ENCODE measurements at places on chromosomes 4 and X.

- peak overlapping the region; percentile 83 for H3K27ac ChIP-seq
- no peak overlapping the region for H3K4me3 ChIP-seq
- H3K27me3 ChIP-seq, result peaks cover 3% of the 10 kb centered on the region
- H3K36me3 ChIP-seq, result no peaks in the 10 kb centered on the region
- DNase-seq, result peak; percentile 81
Observed at GRCh38 chr4:10161840-10162239, 45.2 kb upstream of the WDR1 start.

- no peaks in the 10 kb centered on the region for H3K27me3 ChIP-seq
- H3K27ac ChIP-seq, result no peak overlapping the region
- no peak overlapping the region for H3K4me3 ChIP-seq
- H3K4me1 ChIP-seq, result no peaks in the 10 kb centered on the region
- H3K36me3 ChIP-seq, result no peaks in the 10 kb centered on the region
Observed at GRCh38 chr4:124997991-124998390, 285.5 kb upstream of the ANKRD50 start.

GRCh38 chrX:21723814-21724213, 34.1 kb downstream of the SMPX start:
- H3K36me3 ChIP-seq, result no peaks in the 10 kb centered on the region
- no peaks in the 10 kb centered on the region for H3K4me1 ChIP-seq
- DNase-seq, result no peak
- no peak overlapping the region for H3K4me3 ChIP-seq
- H3K27me3 ChIP-seq, result no peaks in the 10 kb centered on the region

DNA sequence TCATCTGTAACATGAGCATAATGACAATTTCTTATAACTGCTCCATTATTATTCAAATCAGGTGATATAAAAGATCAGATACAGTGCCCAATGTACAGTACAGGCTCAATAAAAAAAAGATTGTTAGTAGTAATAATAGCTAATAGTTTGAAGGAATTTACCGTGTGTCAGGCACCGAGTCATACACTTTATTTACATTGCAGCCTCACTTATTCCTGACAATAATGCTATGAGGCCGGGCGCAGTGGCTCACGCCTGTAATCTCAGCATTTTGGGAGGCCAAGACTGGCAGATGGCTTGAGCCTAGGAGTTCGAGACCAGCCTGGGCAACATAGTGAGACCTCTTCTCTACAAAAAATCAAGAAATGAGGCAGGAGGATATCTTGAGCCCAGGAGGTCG, 10.1 kb upstream of the MAP7D3 start:
- H3K4me1 ChIP-seq, result peaks cover 23% of the 10 kb centered on the region
- no peak overlapping the region for H3K27ac ChIP-seq
- no peak for DNase-seq
- H3K36me3 ChIP-seq, result no peaks in the 10 kb centered on the region
- H3K4me3 ChIP-seq, result no peak overlapping the region

DNA sequence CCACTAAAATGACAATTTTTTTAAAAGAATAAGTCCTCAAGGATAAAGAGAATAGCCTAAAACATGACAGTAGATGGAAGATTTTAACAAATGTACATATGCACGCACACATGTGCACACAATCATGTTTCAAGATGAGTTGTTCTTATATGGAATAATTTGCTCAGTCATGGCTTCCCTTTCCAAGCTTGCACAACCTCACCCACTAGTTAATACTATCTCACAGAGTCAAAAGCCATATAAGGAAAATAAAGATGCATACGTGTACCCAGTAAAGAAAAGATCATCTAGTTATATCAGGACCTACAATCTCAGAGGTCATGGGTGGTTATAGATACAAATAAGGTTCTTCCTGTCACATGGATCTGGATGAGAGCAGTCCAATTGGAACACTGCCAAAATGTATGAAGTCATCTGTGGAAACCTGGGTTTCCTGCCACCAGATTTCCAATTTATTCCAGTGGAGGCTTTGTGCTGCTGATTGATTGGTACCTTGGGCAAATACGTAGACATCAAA, 56.1 kb downstream of the FAM13A start:
- H3K4me3 ChIP-seq, result no peak overlapping the region
- H3K27me3 ChIP-seq, result no peaks in the 10 kb centered on the region
- no peaks in the 10 kb centered on the region for H3K4me1 ChIP-seq
- no peak for DNase-seq
- no peak overlapping the region for H3K27ac ChIP-seq

GRCh38 chr4:139815778-139816601, 150.4 kb downstream of the MGST2 start:
- H3K27me3 ChIP-seq, result peaks cover 11% of the 10 kb centered on the region
- DNase-seq, result no peak
- no peak overlapping the region for H3K4me3 ChIP-seq

DNA sequence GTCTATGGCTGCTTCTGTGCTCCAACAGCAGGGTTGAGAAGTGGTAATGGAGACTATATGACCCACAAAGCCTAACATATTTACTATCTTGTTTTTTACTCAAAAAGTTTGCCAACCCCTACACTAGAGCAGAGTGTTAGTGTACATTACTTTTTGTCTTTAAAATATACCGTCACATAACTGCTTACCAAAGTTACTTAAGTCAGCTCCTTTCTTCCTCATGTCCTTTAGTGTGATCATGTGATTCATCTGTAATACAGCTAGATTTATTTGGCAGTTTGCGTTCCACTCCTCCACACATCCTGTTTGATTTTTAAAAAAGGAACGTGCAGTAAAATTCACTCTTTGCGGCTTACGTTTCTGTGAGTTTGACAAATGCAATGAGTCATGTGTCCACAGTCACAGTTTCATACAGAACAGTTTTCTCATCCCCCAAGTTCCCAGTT, 162.4 kb upstream of the GPRIN3 start:
- H3K36me3 ChIP-seq, result peaks cover 6% of the 10 kb centered on the region
- peak overlapping the region; percentile 0 for H3K4me3 ChIP-seq
- peak; percentile 23 for DNase-seq
- peaks cover 27% of the 10 kb centered on the region for H3K4me1 ChIP-seq
- no peaks in the 10 kb centered on the region for H3K27me3 ChIP-seq
- peak overlapping the region; percentile 84 for H3K27ac ChIP-seq

DNA sequence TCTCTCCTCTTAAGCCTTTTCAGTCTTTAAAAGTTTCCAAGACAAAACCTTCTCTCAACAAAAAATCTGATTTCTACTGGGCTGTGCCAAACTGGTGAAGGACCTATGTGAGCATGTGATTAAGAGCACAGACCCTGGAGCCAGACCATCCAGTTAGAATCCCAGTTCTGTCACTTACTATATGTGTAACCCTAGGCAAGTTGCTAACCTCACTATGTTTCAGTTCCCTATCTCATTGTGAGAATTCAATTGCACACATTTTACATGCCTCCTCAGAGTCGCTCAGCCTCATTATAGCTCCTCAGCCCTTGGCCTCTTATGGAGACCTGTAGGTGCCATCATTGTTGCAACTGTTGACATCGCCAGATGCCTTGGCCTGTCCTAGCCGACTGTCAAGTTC, 54.1 kb upstream of the VEGFD start:
- DNase-seq, result no peak
- no peaks in the 10 kb centered on the region for H3K4me1 ChIP-seq
- no peak overlapping the region for H3K27ac ChIP-seq
- H3K4me3 ChIP-seq, result no peak overlapping the region
- peaks cover 10% of the 10 kb centered on the region for H3K27me3 ChIP-seq

DNA sequence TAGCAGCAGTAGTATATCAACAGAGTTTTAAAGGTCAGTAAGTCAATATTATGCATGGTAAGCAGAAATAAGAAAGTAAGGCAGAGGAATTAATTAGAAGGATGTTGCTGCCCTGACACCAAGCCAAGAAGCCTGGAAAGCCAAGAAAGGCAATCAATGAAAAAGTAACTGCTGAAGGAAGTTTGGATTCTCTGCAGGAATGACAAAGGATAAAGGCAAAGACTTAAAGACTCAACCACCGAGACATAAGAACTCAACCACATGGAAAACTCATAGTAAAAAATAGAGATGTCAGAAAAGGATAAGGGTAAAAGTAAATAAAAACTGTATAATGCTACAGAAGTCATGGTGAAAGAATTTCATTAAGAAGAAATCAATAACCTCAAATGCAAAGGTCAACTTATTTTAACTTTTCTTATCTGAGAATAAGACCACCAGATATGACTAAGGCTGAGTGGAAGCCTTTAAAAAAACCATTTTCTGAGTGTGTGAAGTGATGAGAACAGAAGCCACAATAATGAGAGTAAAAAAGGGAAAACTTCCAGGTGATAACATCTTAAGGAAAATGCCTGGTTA, 55.2 kb downstream of the NEK1 start:
- no peaks in the 10 kb centered on the region for H3K4me1 ChIP-seq
- H3K27ac ChIP-seq, result no peak overlapping the region
- no peak for DNase-seq
- no peaks in the 10 kb centered on the region for H3K27me3 ChIP-seq
- no peak overlapping the region for H3K4me3 ChIP-seq

DNA sequence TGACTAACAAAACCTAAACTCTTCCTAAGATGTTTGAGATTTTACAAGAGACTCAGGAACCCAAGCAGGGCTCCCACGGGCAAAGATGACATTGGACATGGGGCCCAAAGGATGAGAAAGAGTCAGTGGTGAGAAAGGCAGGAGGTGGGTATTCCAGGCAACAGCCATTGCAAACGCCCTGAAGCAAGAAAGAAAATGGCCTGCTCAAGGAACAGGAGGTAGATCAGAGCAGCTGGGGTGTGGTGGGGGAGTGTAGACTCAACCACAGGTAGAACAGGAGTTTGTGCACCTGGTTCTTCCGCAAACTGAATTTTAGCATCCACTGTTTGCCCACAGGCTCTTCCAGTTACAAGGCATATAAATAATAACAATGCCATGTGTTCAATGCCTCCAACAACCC, 3.3 kb downstream of the PPP2R2C start:
- peaks cover 7% of the 10 kb centered on the region for H3K4me1 ChIP-seq
- no peaks in the 10 kb centered on the region for H3K36me3 ChIP-seq
- DNase-seq, result no peak
- no peak overlapping the region for H3K4me3 ChIP-seq
- H3K27me3 ChIP-seq, result peaks cover 63% of the 10 kb centered on the region
- no peak overlapping the region for H3K27ac ChIP-seq

- H3K27ac ChIP-seq, result no peak overlapping the region
- peaks cover 10% of the 10 kb centered on the region for H3K36me3 ChIP-seq
- DNase-seq, result no peak
- no peak overlapping the region for H3K4me3 ChIP-seq
- peaks cover 9% of the 10 kb centered on the region for H3K4me1 ChIP-seq
- no peaks in the 10 kb centered on the region for H3K27me3 ChIP-seq
Observed at GRCh38 chr4:78781924-78782323, 5.8 kb downstream of the BMP2K start.

GRCh38 chr4:90028460-90028859, 98.7 kb upstream of the CCSER1 start:
- H3K27me3 ChIP-seq, result peaks cover 8% of the 10 kb centered on the region
- H3K4me3 ChIP-seq, result no peak overlapping the region
- no peak overlapping the region for H3K27ac ChIP-seq
- H3K36me3 ChIP-seq, result no peaks in the 10 kb centered on the region
- H3K4me1 ChIP-seq, result no peaks in the 10 kb centered on the region

GRCh38 chrX:63128509-63128908, 222.6 kb downstream of the SPIN4 start:
- no peaks in the 10 kb centered on the region for H3K4me1 ChIP-seq
- no peak overlapping the region for H3K4me3 ChIP-seq
- no peaks in the 10 kb centered on the region for H3K36me3 ChIP-seq

DNA sequence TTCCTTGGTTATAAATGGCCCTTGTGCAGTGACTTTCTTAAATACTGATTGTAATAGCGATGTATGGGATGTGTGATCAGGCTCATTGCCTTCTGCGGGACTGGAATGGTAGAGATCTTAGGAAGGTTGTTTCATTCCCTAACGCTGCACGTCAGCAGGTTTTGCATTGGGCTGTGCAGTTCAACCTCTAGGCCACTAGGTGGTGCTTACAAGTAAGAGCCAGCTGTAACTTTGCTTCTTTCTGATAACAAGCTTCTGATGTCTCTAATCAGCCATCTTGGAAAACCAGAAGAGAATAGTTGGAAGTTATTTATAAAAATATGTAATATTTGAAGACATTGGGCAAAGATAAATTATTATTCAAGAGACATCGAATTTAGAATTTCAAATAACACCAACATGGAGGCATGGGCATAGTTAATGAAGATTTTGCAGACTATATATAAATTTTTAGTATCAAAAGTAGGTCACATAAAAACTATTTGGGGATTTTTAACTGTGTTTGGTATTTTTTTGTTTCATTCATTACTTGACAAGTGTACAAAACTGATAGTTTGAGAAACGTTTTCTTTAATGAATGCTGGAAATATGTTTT, 339.7 kb upstream of the PCDH7 start:
- DNase-seq, result peak; percentile 21
- no peaks in the 10 kb centered on the region for H3K27me3 ChIP-seq
- H3K36me3 ChIP-seq, result no peaks in the 10 kb centered on the region
- no peaks in the 10 kb centered on the region for H3K4me1 ChIP-seq
- no peak overlapping the region for H3K27ac ChIP-seq

- H3K36me3 ChIP-seq, result no peaks in the 10 kb centered on the region
- no peak overlapping the region for H3K27ac ChIP-seq
- no peaks in the 10 kb centered on the region for H3K27me3 ChIP-seq
- DNase-seq, result no peak
- no peak overlapping the region for H3K4me3 ChIP-seq
- no peaks in the 10 kb centered on the region for H3K4me1 ChIP-seq
Observed at GRCh38 chrX:45614853-45615252, 414.2 kb upstream of the DIPK2B start.

GRCh38 chrX:155880586-155881157, 473 bp upstream of the VAMP7 start:
- peak overlapping the region; percentile 89 for H3K4me3 ChIP-seq
- no peak for DNase-seq
- peaks cover 16% of the 10 kb centered on the region for H3K4me1 ChIP-seq
- H3K27me3 ChIP-seq, result no peaks in the 10 kb centered on the region

GRCh38 chr4:124631760-124632159, 80.8 kb downstream of the ANKRD50 start:
- H3K27me3 ChIP-seq, result no peaks in the 10 kb centered on the region
- H3K27ac ChIP-seq, result no peak overlapping the region
- H3K4me1 ChIP-seq, result no peaks in the 10 kb centered on the region
- no peak overlapping the region for H3K4me3 ChIP-seq

DNA sequence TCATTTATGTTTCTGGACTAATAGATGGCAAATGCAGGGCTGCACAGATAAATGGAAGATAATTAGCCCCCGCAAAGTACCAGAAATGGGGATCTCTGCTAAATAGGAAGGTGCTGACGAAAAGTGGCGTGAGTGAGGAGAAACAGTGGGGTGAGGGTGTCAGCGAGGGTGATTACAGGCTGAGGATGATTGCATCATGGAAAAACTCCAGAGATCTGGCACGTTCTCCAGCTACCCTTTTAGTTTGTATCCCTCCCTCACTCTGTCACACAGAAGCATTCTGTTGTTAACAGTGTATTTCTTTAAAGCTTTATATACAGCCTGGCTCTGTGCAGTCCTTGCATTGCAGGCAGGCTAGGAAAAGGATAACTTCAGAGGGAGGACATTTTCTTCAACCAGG, 309.6 kb upstream of the DDX53 start:
- no peak overlapping the region for H3K27ac ChIP-seq
- no peak overlapping the region for H3K4me3 ChIP-seq
- no peaks in the 10 kb centered on the region for H3K36me3 ChIP-seq
- DNase-seq, result no peak
- no peaks in the 10 kb centered on the region for H3K4me1 ChIP-seq
- H3K27me3 ChIP-seq, result no peaks in the 10 kb centered on the region

GRCh38 chr4:17726911-17727310, 54.5 kb downstream of the FAM184B start:
- no peaks in the 10 kb centered on the region for H3K4me1 ChIP-seq
- no peaks in the 10 kb centered on the region for H3K27me3 ChIP-seq
- H3K36me3 ChIP-seq, result no peaks in the 10 kb centered on the region
- H3K4me3 ChIP-seq, result no peak overlapping the region
- DNase-seq, result no peak
